Kidney (tissue), 22 donors: ENCODE measurements at places on chromosomes 11 and 22.

DNA sequence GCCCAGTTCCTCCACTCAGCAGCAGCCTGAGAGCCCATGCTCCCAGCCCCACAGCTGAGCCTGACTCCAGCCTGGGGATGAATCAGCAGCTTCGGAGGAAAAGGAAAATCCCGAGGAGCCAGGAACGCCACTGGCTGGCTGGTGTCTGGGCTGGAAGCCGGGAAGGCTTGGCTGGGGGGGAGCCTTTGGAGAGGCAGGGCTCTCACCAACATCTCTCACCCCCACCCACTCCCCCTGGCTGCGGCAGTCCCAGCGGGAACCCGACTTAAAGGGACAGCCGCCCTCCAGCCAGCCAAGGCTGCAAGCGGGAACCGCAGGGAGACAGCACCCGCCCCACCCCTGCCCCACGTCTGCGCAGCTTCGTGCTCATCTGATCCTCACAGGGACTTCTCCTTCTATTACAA is 28.4 kb downstream of the KIAA0930 start:
- peak; percentile 47 for DNase-seq
- no peaks in the 10 kb centered on the region for H3K27me3 ChIP-seq
- H3K4me3 ChIP-seq = no peak overlapping the region
- no peaks in the 10 kb centered on the region for H3K36me3 ChIP-seq
- H3K4me1 ChIP-seq = no peaks in the 10 kb centered on the region
- H3K27ac ChIP-seq = no peak overlapping the region

- no peaks in the 10 kb centered on the region for H3K4me1 ChIP-seq
- H3K27ac ChIP-seq = no peak overlapping the region
- H3K27me3 ChIP-seq = no peaks in the 10 kb centered on the region
- DNase-seq = no peak
These were observed 302.1 kb downstream of the CADM1 start for GRCh38 chr11:115202074-115202473.

DNA sequence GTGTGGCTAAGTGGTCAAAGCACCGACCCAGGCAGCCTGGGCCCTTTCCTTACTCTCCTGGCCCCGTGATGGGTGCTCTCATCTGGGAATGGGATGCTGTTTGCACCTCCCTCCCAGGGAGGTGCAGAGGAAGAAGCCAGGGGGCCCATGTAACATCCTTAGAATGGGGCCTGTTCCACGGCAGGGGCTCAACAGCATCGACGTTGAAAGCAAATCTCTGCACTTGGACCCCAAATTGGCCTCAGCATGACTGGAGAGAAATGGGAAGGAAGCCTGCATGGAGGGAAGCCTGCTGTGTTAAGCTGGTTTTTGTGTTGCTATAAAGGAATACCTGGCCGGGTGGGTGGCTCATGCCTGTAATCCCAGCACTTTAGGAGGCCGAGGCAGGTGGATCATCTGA is 1288.4 kb downstream of the TBC1D22A start:
- H3K4me1 ChIP-seq = no peaks in the 10 kb centered on the region
- no peaks in the 10 kb centered on the region for H3K36me3 ChIP-seq
- no peak overlapping the region for H3K27ac ChIP-seq

DNA sequence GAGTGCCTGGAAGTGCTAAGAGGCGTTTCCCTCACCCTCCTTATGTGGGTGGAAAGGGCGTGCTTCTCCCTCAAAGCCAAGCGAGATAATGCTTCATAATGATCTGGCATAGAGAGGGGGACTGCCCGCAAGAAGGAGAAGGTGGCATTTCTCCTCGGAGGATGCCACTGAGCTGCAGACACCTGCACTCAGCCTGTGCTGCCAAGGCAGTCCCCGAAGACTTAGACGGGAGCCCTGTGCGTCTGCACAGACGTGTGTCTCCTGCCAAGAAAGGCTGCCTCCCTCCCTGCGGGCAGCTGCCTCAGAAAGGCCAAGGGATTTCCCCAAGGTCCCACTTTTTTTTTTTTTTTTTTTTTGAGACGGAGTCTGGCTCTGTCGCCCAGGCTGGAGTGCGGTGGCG is 48.1 kb upstream of the SPATA19 start:
- no peak overlapping the region for H3K4me3 ChIP-seq
- H3K27me3 ChIP-seq = no peaks in the 10 kb centered on the region
- H3K36me3 ChIP-seq = no peaks in the 10 kb centered on the region

- no peak overlapping the region for H3K4me3 ChIP-seq
- H3K27ac ChIP-seq = no peak overlapping the region
- peaks cover 8% of the 10 kb centered on the region for H3K4me1 ChIP-seq
- H3K36me3 ChIP-seq = peaks cover 3% of the 10 kb centered on the region
- no peak for DNase-seq
These were observed 5.1 kb downstream of the SUSD2 start for GRCh38 chr22:24186352-24186740.

DNA sequence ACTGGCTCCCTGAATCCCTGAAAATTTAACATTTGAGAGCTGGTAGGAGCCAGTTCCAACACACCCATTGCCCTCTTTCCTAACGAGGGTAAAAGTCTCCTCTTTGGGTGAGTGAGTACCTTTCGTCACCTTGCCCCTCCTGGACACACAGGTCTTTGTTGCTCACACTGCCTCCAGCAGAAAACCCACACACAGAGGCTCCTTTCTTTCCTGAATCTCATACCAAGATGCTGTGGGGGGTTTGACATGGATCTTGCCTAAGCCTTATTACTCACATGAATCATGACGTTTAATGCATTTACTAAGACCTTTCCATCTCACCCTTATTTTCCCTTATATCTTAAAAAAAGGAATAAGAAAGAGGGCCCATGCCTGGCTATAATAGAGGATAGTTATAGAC is 53.0 kb downstream of the PARVA start:
- H3K4me1 ChIP-seq = peaks cover 12% of the 10 kb centered on the region
- H3K36me3 ChIP-seq = no peaks in the 10 kb centered on the region
- no peaks in the 10 kb centered on the region for H3K27me3 ChIP-seq
- H3K27ac ChIP-seq = peak overlapping the region; percentile 34

DNA sequence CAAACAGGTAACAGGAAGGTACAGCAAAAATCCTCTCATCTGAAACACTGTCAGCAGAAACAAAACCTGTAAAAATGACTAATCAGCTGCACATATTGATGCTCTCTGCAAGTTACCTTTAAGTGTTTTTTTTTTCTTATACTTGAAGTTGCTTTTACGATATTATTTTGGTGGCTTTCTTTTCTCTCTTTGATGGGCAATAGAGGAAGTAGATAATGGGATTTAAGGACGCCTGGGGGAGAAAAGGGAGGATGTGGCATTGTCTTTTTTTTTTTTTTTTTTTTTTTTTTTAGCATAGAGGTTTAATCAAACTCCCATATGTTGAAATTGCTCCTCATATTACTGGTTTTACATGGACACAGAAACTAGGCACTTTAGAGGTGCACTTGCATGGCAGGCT is 11.4 kb upstream of the ADSL start:
- no peak overlapping the region for H3K27ac ChIP-seq
- H3K4me1 ChIP-seq = no peaks in the 10 kb centered on the region
- no peak overlapping the region for H3K4me3 ChIP-seq
- no peaks in the 10 kb centered on the region for H3K27me3 ChIP-seq
- no peak for DNase-seq

DNA sequence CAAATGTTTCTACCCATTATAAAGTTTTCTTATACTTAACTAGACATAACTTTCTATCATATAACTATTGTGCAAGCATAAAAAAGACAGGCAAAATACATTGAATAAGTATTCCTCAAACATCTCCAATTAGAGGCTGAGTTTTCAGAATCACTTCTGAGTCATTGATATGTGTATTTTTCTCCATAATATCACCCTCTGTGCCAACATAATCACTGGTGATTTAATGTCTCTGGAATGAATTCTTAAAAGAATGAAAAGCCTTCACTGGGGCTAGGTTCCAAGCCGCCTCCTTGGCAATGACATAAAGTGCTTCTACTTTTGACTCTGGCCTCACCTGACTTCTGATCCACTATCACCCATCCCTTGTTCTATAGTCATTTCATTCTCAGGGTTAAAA is 197.0 kb upstream of the E2F8 start:
- no peaks in the 10 kb centered on the region for H3K27me3 ChIP-seq
- no peaks in the 10 kb centered on the region for H3K4me1 ChIP-seq
- no peaks in the 10 kb centered on the region for H3K36me3 ChIP-seq
- H3K27ac ChIP-seq = no peak overlapping the region
- H3K4me3 ChIP-seq = no peak overlapping the region

- DNase-seq = no peak
- no peak overlapping the region for H3K27ac ChIP-seq
- peaks cover 11% of the 10 kb centered on the region for H3K4me1 ChIP-seq
- H3K27me3 ChIP-seq = no peaks in the 10 kb centered on the region
These were observed 33.6 kb downstream of the YAP1 start for GRCh38 chr11:102143867-102144266.

GRCh38 chr22:23696326-23696851 is 5.6 kb downstream of the RGL4 start:
- no peak overlapping the region for H3K4me3 ChIP-seq
- H3K4me1 ChIP-seq = no peaks in the 10 kb centered on the region
- no peak overlapping the region for H3K27ac ChIP-seq
- H3K27me3 ChIP-seq = no peaks in the 10 kb centered on the region
- peaks cover 4% of the 10 kb centered on the region for H3K36me3 ChIP-seq
- no peak for DNase-seq

GRCh38 chr11:60492488-60493009 is at the start of gene MS4A12:
MS4A12 (plus strand) TSS chr11:60492778; CDS start chr11:60497319, 4,541 bp downstream.
- H3K36me3 ChIP-seq = no peaks in the 10 kb centered on the region
- H3K27ac ChIP-seq = no peak within 1 kb of the TSS
- H3K27me3 ChIP-seq = no peaks in the 10 kb centered on the region
- H3K4me1 ChIP-seq = no peaks in the 10 kb centered on the region

GRCh38 chr11:38256436-38256835 is 1658.4 kb upstream of the RAG2 start:
- no peak overlapping the region for H3K4me3 ChIP-seq
- H3K36me3 ChIP-seq = no peaks in the 10 kb centered on the region
- DNase-seq = no peak
- H3K27ac ChIP-seq = no peak overlapping the region
- H3K27me3 ChIP-seq = no peaks in the 10 kb centered on the region

DNA sequence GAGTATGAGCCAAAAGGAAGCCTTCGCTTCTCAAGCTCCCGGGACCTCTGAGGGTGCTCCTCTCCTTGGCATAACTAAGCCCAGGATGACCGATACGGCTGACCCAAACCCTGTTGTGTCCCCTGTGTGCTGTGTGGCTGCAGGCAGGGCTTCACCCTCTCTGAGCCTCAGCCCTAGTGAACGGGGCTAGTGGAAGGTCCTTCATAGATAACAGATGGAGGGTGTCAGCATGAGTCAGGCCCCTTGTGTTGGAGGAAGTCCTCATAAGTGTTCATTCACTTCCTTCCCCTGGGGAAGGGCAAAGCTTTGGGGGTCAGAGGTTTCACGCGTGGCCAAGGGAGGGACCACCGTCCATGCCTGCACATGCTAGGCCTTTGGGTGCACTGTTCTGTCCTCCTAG is 21.5 kb downstream of the SHISAL1 start:
- no peaks in the 10 kb centered on the region for H3K4me1 ChIP-seq
- H3K4me3 ChIP-seq = no peak overlapping the region
- H3K27ac ChIP-seq = no peak overlapping the region
- H3K36me3 ChIP-seq = no peaks in the 10 kb centered on the region
- no peaks in the 10 kb centered on the region for H3K27me3 ChIP-seq

- no peaks in the 10 kb centered on the region for H3K36me3 ChIP-seq
- H3K4me1 ChIP-seq = peaks cover 14% of the 10 kb centered on the region
- no peaks in the 10 kb centered on the region for H3K27me3 ChIP-seq
These were observed 1.2 kb upstream of the MARK2 start for GRCh38 chr11:63837739-63838138.

GRCh38 chr11:70317581-70318305 is 47.3 kb downstream of the PPFIA1 start:
- H3K4me1 ChIP-seq = peaks cover under 1% of the 10 kb centered on the region
- H3K27ac ChIP-seq = no peak overlapping the region
- H3K27me3 ChIP-seq = no peaks in the 10 kb centered on the region

GRCh38 chr22:37381489-37381888 is 45.8 kb downstream of the ELFN2 start:
- no peak overlapping the region for H3K27ac ChIP-seq
- no peak for DNase-seq
- no peaks in the 10 kb centered on the region for H3K36me3 ChIP-seq

GRCh38 chr11:10267821-10268220 is 26.2 kb downstream of the SBF2 start:
- no peak for DNase-seq
- H3K36me3 ChIP-seq = no peaks in the 10 kb centered on the region
- H3K4me3 ChIP-seq = no peak overlapping the region
- no peak overlapping the region for H3K27ac ChIP-seq

DNA sequence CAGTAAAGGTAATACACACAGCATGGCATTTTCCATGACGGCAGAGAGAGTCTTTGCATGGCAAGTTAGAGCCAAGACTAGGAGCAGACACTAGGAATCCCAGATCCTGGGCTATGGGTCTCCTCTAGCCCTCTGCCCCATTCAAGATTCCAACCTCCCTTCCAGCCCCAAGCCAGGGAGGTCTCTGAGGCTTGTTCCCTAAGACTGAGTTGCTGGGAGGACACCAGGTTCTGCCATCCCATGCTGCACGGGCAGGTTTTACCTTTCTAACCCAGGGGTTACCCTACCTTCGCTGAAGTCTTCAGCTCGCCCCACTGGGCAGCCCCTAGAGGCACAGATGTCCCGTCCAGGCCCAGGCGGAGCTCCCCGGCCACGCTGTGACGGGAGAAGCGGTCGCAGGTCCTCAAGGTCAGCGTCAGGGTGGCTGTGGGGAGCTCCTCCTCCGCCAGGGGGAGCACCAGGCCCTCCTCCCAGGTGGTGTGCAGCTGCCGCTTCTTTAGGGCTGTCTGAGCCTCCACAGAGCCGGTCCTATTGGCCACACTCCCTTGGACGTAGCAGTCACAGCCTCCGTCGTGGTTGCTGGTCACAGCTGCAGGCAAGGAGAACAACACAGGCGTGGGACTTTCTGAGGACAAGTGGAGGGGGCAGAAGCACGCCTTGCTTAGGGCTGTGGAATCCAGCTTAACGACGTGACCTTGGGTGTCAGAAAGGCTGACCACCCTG is 33.8 kb downstream of the SYT13 start:
- H3K27me3 ChIP-seq = no peaks in the 10 kb centered on the region
- H3K27ac ChIP-seq = no peak overlapping the region
- DNase-seq = peak; percentile 39
- no peaks in the 10 kb centered on the region for H3K36me3 ChIP-seq
- no peak overlapping the region for H3K4me3 ChIP-seq

DNA sequence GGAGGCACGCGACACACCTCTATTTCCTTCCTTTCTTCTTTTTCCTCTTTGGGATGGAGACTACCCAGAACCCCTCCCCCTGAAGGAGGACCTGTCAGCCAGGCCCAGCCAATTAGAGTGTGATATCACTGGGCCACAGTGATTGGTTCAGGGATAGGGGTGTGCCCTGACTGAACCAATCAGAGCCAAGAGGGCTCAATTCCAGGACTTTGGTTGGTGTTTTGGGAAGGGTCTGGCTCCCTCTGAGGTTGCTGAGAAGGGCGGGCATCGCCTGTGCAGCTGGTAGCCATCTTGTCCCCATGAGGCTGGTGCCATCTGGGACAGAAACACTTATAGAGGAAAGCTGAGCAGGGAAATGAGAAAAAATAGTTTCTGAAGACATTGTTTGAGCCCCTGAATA is 71.4 kb downstream of the CHST1 start:
- no peaks in the 10 kb centered on the region for H3K36me3 ChIP-seq
- H3K27me3 ChIP-seq = no peaks in the 10 kb centered on the region
- no peak overlapping the region for H3K27ac ChIP-seq
- no peak for DNase-seq
